ENCODE measurements at places on chromosomes 12 and 14.

GRCh38 chr12:122835750-122836026 is 431 bp downstream of the HIP1R start:
- no peak for DNase-seq

DNA sequence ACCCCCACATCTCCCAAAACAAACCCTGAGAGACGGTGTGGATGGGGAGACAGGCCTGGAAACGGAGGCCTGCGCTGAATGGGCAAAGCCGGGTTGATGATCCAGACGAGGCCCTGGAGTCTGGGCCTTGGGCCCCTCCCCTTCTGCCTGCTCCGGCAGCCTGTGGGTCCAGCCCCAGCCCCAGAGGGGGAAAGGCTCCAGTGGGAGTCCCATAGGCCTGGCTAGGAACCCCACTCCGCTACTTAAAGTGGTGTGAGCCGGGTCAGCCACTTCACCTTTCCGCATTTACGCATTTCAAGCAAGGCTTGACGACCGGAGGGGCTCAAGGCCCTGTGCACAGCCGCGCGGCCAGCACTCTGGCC is 695 bp upstream of the TNFAIP2 start:
- DNase-seq = no peak

- DNase-seq = no peak
Observed at GRCh38 chr14:102920998-102921304, 1.5 kb upstream of the AMN start.

GRCh38 chr14:103382376-103382775 is 2.8 kb upstream of the MARK3 start:
- DNase-seq = peak; percentile 77

DNA sequence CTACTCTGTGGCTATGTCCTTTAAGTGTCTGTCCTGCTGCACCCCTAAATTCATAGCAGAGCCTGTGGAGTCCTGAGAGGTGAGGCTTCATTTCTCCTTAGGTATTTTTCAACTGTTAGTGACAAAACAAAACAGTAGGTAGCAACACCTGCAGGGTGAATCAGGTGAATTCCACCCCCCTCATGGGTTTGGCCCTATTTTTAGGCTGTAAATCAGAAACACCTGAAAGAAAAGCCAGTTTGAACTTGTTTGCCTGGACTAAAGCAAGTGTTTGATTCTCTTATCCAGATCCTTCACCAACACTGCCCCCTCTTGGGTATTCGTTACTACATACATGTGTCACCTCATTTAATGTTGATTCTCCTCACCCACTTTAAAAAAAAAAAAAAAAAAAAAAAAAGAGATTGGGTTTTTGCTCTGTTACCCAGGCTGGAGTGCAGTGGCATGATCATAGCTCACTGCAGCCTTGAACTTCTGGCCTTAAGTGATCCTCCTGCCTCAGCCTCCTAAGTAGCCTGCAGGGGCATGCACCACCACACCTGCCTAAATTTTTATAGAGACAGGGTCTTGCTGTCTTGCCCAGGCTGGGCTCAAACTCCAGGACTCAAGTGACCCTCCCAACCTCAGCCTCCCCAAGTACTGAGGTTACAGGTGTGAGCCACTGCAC is 10.3 kb downstream of the TBPL2 start:
- DNase-seq = peak; percentile 94

DNA sequence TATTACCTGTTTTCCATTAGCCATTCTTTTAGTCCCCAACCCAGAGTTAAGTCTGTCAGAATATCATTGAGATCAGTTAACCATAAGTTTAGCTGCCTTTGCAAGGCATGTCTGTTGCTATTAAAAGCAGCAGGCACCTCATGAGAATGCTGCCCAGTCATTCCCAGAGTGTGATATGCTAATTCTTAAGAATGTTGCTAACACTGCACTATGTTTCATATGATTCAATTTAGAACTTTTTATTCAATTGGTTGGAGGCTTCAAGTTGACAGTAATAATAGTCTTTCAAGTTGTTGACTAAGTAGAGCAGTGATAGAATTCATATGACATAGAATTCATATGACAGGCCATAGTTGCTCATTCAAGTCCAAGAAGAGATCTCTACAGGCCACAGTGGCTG is 292.3 kb downstream of the FUT8 start:
- no peak for DNase-seq

GRCh38 chr12:111035578-111036301 is 115.4 kb upstream of the MYL2 start:
- no peak for DNase-seq

DNA sequence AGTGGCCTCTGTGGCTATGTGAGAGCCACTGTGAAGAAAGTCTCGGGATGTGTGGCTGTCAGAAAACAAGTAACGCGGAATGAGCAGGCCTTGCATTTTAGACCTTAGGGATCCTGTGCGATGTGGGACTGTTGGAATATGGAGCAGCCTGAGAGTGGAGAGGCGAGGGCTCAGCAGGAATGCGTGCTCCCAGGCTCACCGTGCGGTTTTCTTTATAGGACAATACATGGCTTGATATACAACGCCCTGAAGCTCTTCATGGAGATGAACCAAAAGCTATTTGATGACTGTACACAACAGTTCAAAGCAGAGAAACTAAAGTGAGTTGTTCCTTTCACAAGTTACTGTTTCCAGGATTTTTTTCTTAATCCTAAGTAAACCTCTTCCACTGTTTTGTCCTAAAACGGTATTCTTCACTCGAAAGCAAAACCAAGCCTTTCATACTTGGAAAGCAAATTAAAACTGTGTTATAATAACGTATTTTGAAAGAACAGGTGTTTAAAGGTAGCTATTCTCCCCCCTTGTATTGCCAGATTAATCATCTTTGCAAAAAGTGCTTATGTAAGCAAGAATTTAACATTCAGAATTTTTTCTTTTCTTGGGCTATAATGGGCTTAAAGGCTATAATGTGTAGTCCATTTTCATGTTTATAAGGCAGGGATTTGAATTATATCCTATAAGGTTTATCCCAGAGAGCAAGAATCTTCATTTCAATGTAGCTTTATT is 54.8 kb upstream of the DYNC1H1 start:
- no peak for DNase-seq

DNA sequence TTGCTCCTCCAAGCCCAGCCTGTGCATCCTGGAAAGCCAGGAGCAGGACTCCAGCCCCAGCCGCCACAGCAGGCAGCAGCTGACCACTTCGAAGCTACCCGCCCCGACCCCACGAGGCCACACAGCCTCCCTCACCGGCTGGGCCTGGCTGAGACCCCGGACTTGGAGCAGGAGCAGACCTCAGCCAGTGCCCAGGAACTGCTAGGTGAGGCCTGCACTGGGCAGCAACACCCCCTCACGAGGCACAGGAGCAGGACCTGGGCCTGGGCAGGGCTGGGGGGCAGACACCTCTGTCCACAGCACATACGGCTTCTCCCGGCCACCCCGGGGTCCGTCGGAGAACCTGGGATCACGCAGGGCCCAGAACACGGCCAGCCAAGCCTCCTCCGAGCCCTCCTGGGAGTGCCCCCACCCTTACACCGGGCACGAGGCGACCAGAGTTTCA is 137.4 kb upstream of the C14orf180 start:
- DNase-seq = no peak

DNA sequence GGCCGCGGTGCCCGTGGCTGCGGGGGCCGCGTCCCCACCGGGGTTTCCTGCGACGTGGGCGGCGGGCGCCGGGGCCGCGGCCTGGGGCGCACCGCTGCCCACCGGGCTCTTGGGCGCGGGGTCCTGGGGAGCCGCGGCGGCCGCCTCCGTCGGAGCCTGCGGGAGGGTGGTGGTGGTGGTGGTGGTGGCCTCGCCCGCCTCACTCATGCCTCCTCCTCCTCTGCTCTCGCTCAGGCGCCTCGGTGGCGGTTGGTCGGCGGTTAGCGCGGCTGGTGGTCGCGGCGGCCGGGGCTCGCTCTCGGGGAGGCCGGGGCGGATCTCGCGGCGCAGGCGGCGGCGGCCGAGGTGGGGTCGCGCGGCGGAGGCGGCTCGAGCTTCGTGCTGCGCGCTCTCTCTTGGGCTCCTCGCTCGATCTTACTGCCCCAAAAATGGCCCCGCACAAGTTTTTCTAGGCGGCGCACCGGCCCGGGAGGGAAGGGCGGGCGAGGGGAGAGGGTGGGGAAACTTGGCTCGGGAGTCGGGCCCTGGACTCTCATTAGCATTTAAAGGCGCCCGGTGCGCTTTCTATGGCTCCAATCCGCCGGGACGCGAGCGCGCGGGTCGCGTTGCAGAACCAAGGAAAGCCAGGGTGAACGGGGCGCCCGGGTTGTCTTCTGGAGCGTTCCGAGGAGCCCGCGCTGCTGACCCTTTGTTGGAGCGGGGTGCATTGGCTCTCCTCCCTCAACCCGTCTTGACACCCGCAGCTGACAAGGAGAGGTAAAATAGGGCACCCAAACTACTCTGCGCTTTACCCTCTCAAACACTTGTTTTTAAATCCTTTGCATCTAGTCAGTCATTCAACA is at the start of gene YBX3:
YBX3 (minus strand) TSS at position 419 of the 842 bp plus-strand sequence; CDS start at position 207, 212 bp downstream.
- peak; percentile 92 for DNase-seq

DNA sequence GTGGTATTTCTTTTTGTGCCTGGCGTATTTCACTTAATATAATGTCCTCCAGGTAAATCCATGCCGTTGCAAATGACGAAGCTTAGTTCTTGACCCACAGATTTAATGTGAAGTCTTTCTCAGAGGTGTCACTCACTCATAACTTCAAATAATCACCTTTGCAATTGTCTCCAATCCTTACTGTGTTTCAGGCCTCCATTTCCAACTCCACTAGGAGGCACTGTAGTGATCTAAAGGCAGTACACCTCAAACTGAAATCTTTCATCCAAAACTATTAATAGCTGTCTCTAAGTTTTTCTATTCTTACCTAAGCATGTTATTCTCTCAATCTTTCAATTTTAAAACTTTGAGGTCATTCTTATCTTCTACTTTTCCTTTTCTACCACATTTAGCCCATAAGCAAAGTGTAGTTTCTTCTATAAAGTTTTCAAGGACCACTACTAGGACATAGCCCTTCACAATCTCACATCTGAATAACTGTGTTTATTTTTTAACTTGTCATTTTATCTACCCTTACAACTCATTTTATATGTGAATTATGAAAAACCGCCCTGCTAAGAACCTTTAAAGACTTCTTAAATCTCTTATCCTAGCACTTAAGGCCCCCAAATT is 25.5 kb upstream of the FBXO34 start:
- DNase-seq = peak; percentile 76

DNA sequence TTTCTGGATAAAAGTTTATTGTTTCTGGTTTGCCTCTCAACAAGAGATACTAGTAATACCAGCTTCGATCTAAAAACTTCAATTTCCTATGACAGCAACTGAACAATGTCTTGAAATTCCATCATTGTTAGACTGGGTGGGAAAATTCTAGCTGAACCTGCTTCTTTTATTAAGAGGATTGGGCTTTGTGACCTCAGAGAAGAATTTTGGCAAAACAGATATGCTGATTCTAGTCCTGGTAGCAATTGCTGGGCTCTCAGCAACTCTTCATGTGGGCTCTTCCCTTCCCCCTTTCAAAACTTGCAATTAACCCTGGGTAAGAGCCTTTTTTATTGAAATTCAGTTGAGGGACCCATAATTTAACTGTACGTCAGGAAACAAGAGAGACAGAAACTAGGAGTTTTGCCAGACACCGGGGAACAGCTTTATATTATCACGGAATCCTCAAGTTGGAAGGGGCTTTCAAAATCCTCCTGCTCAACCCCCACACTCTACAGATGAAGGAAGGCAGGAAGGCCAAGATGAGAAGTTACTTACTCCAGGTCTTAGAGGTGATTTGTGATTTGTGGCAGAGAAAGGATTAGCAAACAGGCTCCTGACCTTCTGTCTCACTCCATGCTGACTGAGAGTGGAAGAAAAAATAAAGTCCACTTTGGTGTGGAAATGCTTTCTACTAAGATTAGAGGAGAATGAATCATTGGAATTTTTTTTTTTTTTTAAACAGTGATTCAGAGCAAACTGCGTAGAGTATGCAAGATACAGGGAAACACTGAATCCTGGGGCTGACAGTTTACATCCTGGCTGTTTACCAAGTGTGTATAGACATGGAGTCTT is 239.0 kb upstream of the ATP2B1 start:
- DNase-seq = no peak

- no peak for DNase-seq
Observed at GRCh38 chr12:124713041-124713435, 145.6 kb upstream of the NCOR2 start.

GRCh38 chr14:76921088-76921399 is 94.8 kb downstream of the LRRC74A start:
- DNase-seq = no peak

- DNase-seq = no peak
Observed at GRCh38 chr12:42084522-42084921, 60.2 kb downstream of the GXYLT1 start.

GRCh38 chr12:6824901-6825381 is 3.3 kb upstream of the P3H3 start:
- DNase-seq = no peak

DNA sequence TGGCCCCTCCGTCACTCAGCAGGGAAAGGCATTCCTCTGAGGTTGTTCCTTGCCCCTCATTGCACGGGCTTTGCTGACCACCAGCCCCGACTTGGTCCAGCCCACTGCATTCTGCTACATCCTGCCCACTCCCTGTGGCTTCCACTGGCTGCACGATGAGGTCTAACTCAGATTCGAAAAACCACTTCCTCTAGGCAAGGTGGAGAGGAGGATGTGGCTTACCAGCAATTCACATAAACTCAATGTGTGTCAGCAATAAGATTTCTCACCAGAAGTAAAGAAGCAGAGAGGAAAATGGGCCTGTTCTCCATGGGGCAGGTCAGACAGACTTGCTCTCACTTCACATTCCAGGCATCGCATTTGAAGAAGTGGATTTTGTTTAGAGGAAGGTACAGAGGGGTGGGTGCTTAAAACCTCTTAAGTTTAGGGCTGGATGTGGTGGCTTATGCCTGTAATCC is 14.7 kb downstream of the GPR68 start:
- peak; percentile 77 for DNase-seq

All from hematopoietic multipotent progenitor cell treated with erythropoietin and hydrocortisone succinate and interleukin-3 and kit ligand, for 6 days (in vitro differentiated cells).